ENCODE measurements at places on chromosomes 3 and 15.
A peak's percentile ranks its signal among the peaks of the same experiment; 100 is the strongest.

DNA sequence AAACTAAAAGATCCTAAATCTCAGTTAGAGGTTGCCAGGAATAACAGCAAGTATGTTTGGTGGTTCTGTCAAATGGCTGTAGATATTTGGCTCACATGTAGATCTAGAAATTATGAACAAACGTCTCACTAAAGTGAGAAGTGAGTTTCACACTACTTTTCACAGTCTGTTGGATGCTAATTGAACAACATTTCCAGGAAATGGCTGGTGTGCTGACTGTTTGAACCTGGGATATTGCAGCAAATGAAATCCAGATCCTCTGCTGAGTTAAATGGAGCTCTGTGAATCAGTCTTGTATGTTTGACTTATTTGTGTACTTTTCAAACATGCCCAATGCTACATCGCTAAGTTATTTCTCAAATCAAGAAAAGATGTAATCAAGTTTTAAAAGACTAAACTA is 21.3 kb upstream of the RSL24D1 start:
- no peak overlapping the region for H3K27ac ChIP-seq
- no peak for DNase-seq
- no peak overlapping the region for H3K4me3 ChIP-seq

DNA sequence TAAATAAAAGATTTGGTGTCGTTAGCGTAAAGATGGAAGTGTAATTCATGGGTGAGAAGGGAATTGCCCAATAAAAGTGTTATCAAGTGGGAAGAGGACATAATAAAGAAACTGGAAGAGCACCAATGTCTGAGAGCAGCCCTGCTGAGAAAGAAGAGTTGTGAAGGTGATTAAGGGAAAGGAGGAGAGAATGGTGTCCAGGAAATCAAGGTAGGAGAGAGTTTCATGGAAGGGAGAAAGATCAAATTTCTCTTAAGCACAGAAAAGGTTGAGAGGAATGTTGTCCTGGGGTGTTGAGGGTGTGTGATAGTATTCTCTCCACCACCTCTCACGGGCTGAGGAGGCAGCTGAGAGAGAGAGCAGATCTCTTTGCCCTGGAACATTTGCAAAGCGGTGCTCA is 339.7 kb downstream of the SATB1 start:
- H3K27ac ChIP-seq: no peak overlapping the region
- no peak for DNase-seq
- H3K4me3 ChIP-seq: no peak overlapping the region

- no peak overlapping the region for H3K4me3 ChIP-seq
- no peaks in the 10 kb centered on the region for H3K27me3 ChIP-seq
- H3K4me1 ChIP-seq: no peaks in the 10 kb centered on the region
- no peak overlapping the region for H3K27ac ChIP-seq
Observed at GRCh38 chr3:22542311-22542710, 660.8 kb upstream of the UBE2E2 start.

GRCh38 chr3:123586131-123586530 is 1.3 kb upstream of the HACD2 start:
- peak; percentile 48 for DNase-seq
- H3K4me1 ChIP-seq: peaks cover 26% of the 10 kb centered on the region
- peaks cover 2% of the 10 kb centered on the region for H3K27me3 ChIP-seq
- peaks cover 46% of the 10 kb centered on the region for H3K36me3 ChIP-seq
- no peak overlapping the region for H3K27ac ChIP-seq
- H3K4me3 ChIP-seq: no peak overlapping the region

GRCh38 chr3:64174328-64174727 is 50.9 kb downstream of the PRICKLE2 start:
- no peak overlapping the region for H3K27ac ChIP-seq
- no peak for DNase-seq
- peaks cover 14% of the 10 kb centered on the region for H3K36me3 ChIP-seq
- H3K4me1 ChIP-seq: peaks cover 52% of the 10 kb centered on the region
- H3K27me3 ChIP-seq: no peaks in the 10 kb centered on the region
- H3K4me3 ChIP-seq: no peak overlapping the region

- peaks cover 4% of the 10 kb centered on the region for H3K27me3 ChIP-seq
- H3K36me3 ChIP-seq: peaks cover 23% of the 10 kb centered on the region
- H3K4me3 ChIP-seq: peak overlapping the region; percentile 74
- peaks cover 45% of the 10 kb centered on the region for H3K4me1 ChIP-seq
- peak overlapping the region; percentile 69 for H3K27ac ChIP-seq
Observed at GRCh38 chr3:188274249-188274915, 120.4 kb downstream of the LPP start.

GRCh38 chr15:65050270-65050669 is 5.1 kb downstream of the SLC51B start:
- peak overlapping the region; percentile 85 for H3K27ac ChIP-seq
- peak; percentile 25 for DNase-seq
- no peaks in the 10 kb centered on the region for H3K36me3 ChIP-seq
- H3K4me1 ChIP-seq: peaks cover 25% of the 10 kb centered on the region
- H3K27me3 ChIP-seq: peaks cover 1% of the 10 kb centered on the region

DNA sequence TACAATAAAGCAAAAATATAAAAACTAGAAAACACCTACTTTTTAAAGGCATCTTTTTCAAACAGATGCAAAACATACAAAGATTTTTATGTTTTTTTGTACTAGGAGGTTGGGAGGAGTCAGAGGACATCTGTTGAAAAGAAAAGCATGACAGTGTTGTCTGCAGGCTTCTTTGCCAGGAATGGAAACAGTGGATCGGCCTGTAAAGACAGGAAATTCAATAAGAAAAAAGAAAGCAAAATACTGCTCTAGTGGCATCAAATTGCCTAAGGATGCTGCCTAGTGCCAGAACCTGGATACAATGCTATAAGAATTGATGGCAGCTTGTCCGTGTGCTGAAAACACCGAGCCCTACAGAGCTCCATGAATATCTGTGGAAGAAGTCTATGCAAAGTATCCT is 69.9 kb downstream of the TBC1D5 start:
- no peaks in the 10 kb centered on the region for H3K36me3 ChIP-seq
- H3K27ac ChIP-seq: no peak overlapping the region
- H3K27me3 ChIP-seq: no peaks in the 10 kb centered on the region
- peak overlapping the region; percentile 53 for H3K4me3 ChIP-seq

- peaks cover 41% of the 10 kb centered on the region for H3K4me1 ChIP-seq
- peaks cover 5% of the 10 kb centered on the region for H3K36me3 ChIP-seq
- DNase-seq: peak; percentile 17
- no peaks in the 10 kb centered on the region for H3K27me3 ChIP-seq
Observed at GRCh38 chr3:190004656-190005055, 116.0 kb downstream of the P3H2 start.

- peak; percentile 92 for DNase-seq
- peak overlapping the region; percentile 18 for H3K4me3 ChIP-seq
- H3K36me3 ChIP-seq: peaks cover 29% of the 10 kb centered on the region
- H3K4me1 ChIP-seq: peaks cover 28% of the 10 kb centered on the region
- H3K27ac ChIP-seq: peak overlapping the region; percentile 88
Observed at GRCh38 chr15:77266708-77267386, 153.1 kb downstream of the PEAK1 start.

DNA sequence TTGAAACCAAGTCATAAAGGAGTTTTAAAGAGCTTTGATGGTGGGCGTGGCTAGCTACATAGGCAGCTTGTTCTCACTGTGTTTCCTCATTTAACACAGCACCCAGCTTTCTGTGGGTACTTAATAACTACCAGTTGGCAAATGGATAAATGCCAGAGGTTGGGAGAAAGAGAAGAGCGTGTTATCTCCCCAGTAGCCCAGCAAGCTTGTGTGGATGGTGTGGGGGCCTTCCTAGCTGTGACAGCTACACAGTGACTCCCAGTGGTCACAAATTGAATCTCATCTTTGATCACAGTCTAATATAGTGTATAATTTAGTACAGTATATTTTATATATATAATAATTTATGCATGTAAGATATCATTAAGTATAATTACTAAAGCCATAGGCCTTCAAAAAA is 984.1 kb downstream of the EPHA3 start:
- peaks cover 6% of the 10 kb centered on the region for H3K4me1 ChIP-seq
- H3K27me3 ChIP-seq: no peaks in the 10 kb centered on the region
- DNase-seq: no peak
- H3K36me3 ChIP-seq: no peaks in the 10 kb centered on the region
- no peak overlapping the region for H3K4me3 ChIP-seq

- H3K27me3 ChIP-seq: no peaks in the 10 kb centered on the region
- no peak overlapping the region for H3K27ac ChIP-seq
- peaks cover 31% of the 10 kb centered on the region for H3K4me1 ChIP-seq
- H3K36me3 ChIP-seq: peaks cover 19% of the 10 kb centered on the region
- H3K4me3 ChIP-seq: no peak overlapping the region
Observed at GRCh38 chr3:23459465-23459864, 256.3 kb downstream of the UBE2E2 start.

DNA sequence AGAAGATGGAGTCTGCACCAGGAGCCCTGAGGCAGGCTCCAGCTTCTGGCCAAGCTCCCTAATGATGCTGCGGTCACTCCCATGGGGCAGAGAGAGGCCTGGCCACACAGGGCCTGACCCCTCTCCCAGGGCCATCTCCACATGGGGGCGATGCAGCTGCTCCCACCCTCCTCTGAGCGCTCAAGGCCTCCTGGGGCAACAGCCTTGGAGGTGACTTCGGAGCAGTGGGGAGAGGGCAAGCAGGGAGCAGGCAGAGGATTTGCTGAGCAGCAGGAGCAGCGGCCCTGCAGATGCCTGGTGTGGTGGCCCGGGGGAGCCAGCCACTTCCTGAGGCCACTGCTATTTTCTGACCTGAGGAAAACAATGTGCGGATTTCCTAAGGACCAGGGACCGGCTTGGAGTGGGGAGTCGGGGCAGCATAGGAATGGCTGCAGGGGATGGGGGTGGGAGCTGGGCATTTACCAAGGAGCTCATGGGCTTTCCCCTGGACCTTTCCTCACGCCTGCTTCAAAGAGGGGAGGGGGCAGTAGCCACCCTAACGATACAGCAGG is 81.6 kb upstream of the RPL32 start:
- H3K4me3 ChIP-seq: no peak overlapping the region
- H3K36me3 ChIP-seq: no peaks in the 10 kb centered on the region
- no peaks in the 10 kb centered on the region for H3K27me3 ChIP-seq
- H3K27ac ChIP-seq: no peak overlapping the region

- H3K36me3 ChIP-seq: no peaks in the 10 kb centered on the region
- H3K27me3 ChIP-seq: no peaks in the 10 kb centered on the region
- H3K4me1 ChIP-seq: peaks cover 50% of the 10 kb centered on the region
- H3K4me3 ChIP-seq: no peak overlapping the region
Observed at GRCh38 chr3:39910826-39911464, 101.5 kb downstream of the MYRIP start.

- no peak overlapping the region for H3K4me3 ChIP-seq
- H3K27me3 ChIP-seq: peaks cover 2% of the 10 kb centered on the region
- no peaks in the 10 kb centered on the region for H3K4me1 ChIP-seq
- no peaks in the 10 kb centered on the region for H3K36me3 ChIP-seq
Observed at GRCh38 chr3:168860592-168860991, 764.9 kb upstream of the GOLIM4 start.

DNA sequence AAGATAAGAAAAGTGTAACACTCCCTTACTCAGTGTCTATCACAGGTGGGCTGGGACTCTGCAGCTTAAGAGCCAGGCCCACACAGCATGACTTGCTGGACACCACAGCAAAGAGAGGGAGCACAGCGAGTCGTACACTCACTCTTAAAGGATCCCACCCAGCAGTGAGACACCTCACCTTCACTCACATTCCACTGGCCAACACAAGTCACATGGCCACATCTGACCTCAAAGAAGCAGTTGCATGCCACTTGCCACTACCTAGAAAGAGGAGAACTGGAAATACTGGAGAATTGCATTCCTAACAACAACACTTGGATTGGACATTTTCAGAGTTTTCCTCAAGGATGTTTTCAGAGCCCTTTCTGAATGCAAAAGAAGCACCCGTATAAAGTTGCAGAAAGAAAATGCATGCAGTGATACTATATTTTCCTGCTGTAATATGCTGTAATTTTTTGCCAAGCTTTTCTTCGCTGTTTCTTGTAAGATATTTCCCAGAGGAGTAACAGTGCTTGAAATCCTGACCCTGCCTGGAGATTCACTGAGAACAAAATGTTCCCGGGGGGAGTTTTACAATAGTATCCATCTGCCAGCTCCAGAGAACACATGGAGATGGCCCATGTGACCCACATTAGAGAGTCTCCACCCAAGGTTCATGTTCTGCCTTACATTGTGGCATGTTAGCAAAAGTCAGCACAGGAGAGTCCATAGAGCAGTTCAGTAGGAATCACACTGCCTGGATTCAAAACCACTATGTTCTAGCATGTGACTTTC is 42.2 kb downstream of the TRIM42 start:
- H3K27ac ChIP-seq: no peak overlapping the region
- no peaks in the 10 kb centered on the region for H3K4me1 ChIP-seq
- DNase-seq: no peak
- peaks cover 4% of the 10 kb centered on the region for H3K36me3 ChIP-seq
- H3K4me3 ChIP-seq: no peak overlapping the region

DNA sequence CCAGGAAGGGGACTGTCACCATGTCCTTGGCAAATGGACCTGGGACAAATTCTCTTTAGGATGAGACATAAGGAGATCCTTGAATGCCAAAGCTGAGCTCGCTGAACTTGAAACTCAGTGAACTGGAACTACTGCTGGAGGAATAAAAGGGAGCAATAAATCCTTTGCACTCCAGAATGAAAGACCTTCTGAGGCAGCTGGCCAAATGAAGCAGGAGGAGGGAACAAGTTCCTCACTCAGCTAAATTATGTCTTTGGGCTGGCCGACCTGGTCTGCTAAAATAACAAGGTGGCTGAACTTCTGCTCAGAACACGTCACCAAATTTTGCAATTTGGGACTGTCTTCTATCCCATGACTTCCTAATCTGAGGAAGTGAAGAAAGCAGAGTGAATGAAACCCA is 314.7 kb downstream of the LPP start:
- no peak for DNase-seq
- peaks cover 77% of the 10 kb centered on the region for H3K4me1 ChIP-seq
- no peak overlapping the region for H3K27ac ChIP-seq
- no peaks in the 10 kb centered on the region for H3K27me3 ChIP-seq
- no peak overlapping the region for H3K4me3 ChIP-seq

DNA sequence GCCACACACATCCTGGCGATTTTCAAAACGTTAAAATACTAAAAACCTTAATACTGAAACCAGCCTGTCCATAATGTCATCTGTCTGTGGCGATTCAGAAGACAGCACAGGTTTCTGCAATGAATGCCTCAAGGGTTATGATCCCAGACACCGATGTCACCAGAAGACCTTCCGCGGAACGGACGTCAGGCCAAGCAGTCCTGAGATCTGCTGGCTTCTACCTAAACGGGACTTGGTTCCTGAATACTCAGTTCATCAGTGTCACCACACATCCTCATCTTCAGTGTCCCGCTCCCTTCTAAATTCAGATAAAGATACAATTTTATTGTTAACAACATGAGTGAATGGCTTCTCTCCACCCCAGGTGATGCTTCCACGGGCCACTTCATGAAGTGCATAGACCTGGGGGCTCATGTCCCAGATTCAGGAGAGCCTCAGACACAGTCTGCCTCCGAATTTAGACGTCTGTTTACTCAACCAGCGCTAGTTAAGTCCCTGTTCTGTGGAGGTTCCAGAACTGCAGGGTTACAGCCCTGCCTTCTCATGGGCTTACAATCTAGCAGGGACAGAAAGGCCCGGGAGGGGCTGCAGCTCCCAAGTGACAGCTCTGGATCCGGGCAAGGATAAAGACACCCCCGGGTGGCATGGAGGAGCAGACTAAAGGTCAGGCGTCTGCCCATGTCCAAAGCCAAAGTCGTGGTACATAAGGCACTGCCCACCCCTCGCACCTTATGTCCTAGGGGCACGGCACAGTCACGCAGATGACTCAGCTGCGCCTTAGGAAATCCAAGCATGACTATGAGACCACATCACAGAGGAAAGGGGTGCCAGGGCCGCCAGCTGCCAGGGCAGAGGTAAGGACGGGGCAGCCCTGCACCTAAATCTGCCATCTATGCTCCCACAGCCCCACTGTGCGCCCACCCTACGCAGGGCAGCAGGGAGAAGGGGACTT is 75.9 kb downstream of the VGLL4 start:
- H3K27me3 ChIP-seq: peaks cover 21% of the 10 kb centered on the region
- peak; percentile 85 for DNase-seq
- peaks cover 41% of the 10 kb centered on the region for H3K36me3 ChIP-seq
- H3K4me1 ChIP-seq: peaks cover 73% of the 10 kb centered on the region
- H3K27ac ChIP-seq: peak overlapping the region; percentile 100
